Activated T-helper 1 cell treated with anti-CD3 and anti-CD28 coated beads, Interleukin-12 subunit alpha, Interleukin-12 subunit beta, Interleukin-2, Interleukin-4 antibody, amounts not matched to agents 30 ng/mL and 10 ng/mL and 1 ng/mL, durations not matched to agents 14 hours and 24 hours and 36 hours (primary cell): ENCODE measurements at places on chromosomes 12 and 14.

- DNase-seq, result no peak
Observed at GRCh38 chr12:15939111-15939510, 28.0 kb downstream of the DERA start.

GRCh38 chr14:94022532-94023411, 3.4 kb upstream of the OTUB2 start:
- no peak for DNase-seq

- no peak for DNase-seq
Observed at GRCh38 chr14:32571995-32572866, 243.1 kb downstream of the AKAP6 start.

GRCh38 chr12:65602253-65602609, 222.1 kb upstream of the HMGA2 start:
- no peak for DNase-seq

GRCh38 chr12:75000120-75000519, 209.5 kb downstream of the KCNC2 start:
- DNase-seq, result no peak

- DNase-seq, result no peak
Observed at GRCh38 chr14:93748208-93749075, 39.8 kb downstream of the PRIMA1 start.
